CD4-positive, alpha-beta T cell treated with Interleukin-4 for 1 hour (primary cell): ENCODE measurements at places on chromosomes 4 and X.

- no peak for DNase-seq
These were observed 19.2 kb upstream of the SPCS3 start for GRCh38 chr4:176300565-176300964.

- DNase-seq: no peak
These were observed 26.0 kb downstream of the AMTN start for GRCh38 chr4:70544279-70544868.

- DNase-seq: no peak
These were observed 397.5 kb upstream of the PPP1R2C start for GRCh38 chrX:43175434-43175833.

GRCh38 chr4:123671636-123672404 is 275.2 kb downstream of the SPRY1 start:
- DNase-seq: no peak

GRCh38 chr4:26204249-26204825 is 116.5 kb upstream of the RBPJ start:
- DNase-seq: peak; percentile 45

- no peak for DNase-seq
These were observed 624 bp downstream of the BEX5 start for GRCh38 chrX:102154900-102155805.

DNA sequence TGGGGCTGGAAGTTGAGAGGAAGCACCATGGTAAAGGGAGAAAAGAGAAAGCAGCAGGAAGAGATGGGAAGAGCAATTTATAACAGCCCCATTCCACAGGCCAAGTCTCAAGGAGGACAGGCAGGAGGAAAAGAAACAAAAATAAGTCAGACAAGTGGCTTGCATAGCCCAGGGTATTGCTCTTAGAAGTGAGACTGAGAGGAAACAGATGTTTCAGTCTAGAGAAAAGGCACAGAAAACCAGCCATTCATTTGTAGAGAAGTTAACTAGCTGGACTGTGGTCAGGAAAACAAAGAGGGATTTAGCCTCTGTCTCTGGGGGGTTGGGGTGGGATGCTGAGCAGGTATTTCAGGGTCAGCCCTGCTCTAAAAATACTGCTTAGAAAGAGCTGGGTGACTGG is 175.0 kb upstream of the ARHGEF9 start:
- no peak for DNase-seq

GRCh38 chrX:114267142-114267541 is 316.7 kb upstream of the HTR2C start:
- no peak for DNase-seq

DNA sequence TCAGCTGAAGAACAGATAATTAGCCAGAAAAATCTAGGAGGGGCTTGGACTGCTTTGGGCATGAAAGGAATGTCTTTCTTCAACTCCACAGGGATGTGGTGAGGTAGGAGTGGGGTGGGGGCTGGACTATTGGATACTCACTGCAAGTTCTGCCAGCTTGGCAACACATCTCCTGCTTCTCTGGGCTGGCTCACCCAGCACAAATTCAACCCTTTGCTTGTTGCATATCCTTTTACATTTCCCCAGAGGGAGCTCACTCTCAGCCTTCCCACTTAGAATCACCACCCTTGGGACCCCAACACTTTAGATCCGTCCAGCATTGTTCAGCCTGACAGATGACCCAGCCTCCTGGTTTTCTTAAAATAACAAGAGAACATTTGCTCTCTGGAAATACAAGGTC is 120.6 kb downstream of the KDR start:
- no peak for DNase-seq

DNA sequence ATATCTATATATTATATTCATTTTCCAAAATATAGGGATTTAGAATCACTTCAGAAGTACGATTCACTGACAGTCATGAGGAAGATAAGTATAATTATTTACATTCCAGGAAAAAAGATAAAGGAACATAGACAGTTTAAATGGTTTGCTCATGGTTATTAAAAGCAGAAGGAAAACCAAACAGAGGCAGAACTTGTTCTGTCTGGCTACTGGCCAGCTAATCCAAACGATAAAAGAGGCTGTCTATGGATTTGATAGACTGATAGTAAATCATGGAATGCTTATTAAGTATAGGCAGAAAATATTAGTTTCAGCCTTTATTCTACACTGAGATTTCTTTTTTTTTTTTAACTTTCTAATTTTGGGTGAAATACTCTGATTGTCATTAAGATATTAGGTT is 50.2 kb downstream of the RPGR start:
- DNase-seq: no peak

DNA sequence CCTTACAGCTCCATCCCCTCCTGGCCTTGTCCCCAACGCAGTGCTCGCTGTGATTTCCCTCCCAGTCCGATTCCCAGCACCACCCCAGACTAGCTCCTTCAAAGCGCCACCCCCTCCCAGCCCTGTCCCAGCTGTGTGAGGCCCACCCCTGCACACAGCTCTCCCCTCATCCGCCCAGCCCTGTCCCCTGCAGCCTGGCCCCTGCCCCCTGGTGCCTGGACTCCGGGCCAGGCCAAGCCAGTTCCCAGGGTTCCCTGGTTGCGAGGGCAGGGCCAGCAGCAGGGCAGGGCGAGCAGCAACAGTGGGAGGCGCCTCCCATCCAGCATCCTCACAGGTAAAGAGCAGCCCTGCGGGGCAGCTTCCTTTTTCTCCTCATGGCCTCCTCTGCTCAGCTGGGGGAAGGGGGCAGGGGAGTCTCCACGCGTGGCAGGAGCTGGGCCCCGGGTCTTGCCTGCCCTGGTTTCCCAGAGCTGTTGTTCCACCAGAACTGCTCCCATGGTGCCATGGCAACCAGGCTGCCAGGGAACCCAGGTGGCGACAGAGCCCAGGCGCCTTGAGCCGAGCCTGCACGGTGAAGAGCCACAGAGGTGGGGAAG is 24.8 kb downstream of the IQSEC2 start:
- no peak for DNase-seq

- peak; percentile 17 for DNase-seq
These were observed 96.5 kb upstream of the MAOA start for GRCh38 chrX:43559644-43560043.

DNA sequence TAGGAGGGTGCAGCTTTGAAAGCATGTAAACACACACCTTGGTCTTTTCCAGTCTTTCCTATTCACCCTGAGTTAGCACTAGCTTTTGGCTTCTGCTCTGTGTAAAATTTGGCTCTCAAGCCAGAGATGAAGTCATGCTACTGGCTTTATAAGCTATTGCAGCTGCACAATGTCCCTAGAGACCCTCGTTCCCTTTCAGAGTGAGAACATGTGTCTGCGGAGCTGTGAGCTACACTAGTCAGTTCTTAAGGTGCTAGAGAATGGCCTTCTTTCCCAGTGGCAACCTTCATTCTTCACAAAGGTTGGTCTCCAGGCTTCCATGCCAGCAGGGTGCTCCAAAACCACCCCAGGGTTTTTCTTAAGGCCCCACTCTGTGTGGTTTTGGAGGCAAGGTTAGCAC is 199.1 kb downstream of the SPATA18 start:
- no peak for DNase-seq

- DNase-seq: no peak
These were observed 33.4 kb upstream of the KCNE5 start for GRCh38 chrX:109658391-109658790.

DNA sequence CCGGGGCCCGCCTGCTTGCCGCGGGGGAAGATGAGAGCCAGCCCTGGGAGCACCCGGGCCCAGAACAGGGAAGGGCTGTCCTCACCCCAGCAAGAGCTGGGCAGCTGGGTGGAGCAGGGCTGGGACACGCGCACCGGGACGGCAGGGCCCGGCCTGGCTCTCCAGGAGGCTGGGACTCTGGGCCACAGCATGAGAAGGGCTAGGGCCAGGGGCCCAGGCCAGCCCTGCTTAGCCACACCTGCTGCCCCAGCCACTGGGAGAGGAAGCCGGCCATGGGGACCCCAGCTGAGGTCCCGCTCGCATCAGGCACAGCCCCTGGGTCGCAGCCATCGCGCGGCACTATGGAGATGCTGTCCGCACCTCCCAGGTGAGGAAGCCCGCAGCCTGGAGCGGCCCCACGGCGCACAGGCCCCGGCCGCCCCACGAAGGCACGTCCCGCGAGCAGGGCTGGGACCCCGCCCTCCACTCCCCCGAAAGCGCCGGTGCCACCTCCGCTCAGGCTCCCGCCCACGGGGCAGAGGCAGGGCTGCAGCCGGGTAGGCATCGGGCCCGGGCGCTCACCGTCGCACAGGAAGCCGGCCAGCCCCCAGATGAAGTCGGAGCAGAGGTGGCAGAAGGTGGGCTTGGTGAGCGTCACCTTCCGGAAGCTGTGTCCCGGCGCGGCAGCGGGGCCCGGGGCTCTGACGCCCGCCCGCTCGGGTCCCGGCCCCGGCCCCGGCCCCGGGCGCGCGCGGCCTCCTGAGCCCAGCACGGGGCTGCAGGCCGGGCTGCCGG is 531 bp downstream of the DGKQ start:
- DNase-seq: peak; percentile 45

DNA sequence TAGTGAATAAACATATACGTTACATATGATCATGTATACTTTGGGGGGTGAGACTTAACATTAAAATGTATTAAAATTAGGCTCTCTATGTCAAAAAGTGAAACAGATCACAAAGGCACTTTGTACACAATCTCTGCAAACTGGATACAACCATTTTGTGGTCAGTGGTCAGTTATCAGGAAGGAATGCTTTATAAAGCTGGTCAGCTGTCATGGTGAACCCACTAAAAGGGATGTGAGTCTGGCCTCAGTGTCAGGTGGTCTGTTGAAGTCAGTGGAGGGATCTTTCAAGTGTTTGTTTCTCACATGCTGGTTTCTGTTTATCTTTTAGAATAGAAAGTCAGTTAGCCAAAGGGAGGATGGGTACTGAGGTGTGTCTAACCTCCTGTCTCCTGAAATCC is 875.5 kb upstream of the INTU start:
- DNase-seq: no peak

- DNase-seq: no peak
These were observed 129.1 kb upstream of the SMAD1 start for GRCh38 chr4:145352438-145353145.

DNA sequence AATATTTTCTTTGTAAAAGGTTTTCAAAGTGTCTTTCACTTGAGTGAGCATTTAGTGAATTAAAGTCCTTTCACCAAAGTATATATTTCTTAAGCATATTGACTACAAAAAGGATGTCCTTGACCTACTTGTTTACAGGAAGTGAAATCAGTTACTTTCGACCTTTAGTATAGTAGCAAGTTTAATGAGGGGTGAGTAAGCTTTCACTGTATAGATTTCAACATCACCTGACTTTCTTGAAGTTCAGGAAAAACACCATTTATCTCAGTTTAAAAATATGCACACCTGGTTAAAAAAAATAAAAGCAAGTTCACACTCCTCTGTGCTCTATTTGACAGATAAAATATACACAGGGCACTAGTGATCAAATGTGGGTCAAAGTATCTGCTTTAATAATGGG is 88.1 kb downstream of the CCSER1 start:
- no peak for DNase-seq

DNA sequence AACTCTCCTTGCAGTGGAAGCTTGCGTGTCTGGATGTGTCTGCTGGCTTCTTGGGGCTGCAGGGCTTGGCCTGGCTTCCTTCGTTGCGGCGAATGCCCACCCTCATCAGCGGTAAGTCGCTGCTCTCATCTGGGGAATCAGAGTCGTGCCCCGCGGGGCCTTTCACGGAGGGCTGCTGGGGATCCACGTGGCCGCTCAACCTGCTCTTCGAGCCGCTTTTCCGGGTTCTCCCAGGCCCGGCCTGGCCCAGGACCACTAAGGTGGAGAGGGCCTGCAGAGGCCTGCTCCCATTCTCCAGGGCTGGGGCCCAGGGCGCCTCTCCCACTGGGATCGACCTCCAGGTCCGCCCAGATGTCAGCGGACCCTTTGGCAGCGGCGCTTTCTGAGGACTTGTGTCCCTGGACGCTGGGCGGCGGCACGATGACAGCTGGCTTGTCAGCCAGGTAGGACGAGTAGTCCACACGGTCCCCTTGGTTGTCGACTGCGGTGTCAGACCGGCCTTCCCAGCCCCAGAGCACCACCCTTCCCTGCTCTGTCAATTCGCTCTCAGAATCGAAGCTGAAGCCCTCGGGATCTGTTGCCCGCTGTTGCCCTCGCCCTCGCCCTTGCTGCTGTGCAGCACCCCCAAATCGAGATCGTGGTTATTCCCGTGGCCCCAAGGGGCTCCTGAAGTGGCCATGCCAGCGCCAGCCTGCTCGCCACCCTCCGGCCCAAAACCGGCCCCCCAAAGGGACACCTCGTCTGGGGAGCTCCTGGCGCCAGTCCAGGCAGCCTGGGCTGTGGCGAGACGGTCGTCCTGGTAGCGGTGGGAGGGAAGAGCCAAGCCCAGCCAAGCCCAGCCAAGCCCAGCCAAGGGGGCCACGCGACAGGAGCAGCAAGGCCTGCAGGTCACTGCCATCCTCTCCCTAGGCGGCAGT is 37.8 kb upstream of the NHSL2 start:
- DNase-seq: no peak

GRCh38 chrX:134745636-134746409 is 87.6 kb upstream of the PLAC1 start:
- DNase-seq: no peak

GRCh38 chr4:185512516-185512915 is 22.8 kb downstream of the PDLIM3 start:
- no peak for DNase-seq

GRCh38 chr4:102552781-102553180 is 51.6 kb downstream of the NFKB1 start:
- DNase-seq: no peak

- DNase-seq: no peak
These were observed 34.3 kb downstream of the ENPEP start for GRCh38 chr4:110510277-110510676.
